ENCODE measurements at places on chromosomes 2 and 18.

- no peak for DNase-seq
Measured at GRCh38 chr2:15313657-15314056, 247.5 kb downstream of the NBAS start.

DNA sequence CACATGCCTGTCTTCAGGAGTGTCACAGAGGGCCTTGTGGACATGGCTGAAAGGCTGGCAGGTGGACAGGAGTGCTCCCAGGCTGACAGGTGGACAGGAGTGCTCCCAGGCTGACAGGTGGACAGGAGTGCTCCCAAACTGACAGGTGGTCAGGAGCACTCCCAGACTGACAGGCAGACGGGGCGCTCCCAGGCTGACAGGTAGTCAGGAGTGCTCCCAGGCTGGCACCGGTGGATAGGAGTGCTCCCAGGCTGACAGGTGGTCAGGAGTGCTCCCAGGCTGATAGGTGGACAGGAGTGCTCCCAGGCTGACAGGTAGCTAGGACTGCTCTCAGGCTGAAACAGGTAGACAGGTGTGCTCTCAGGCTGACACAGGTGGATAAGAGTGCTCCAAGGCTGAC is 16.6 kb downstream of the ANO7 start:
- no peak for DNase-seq

- no peak for DNase-seq
Measured at GRCh38 chr18:26225022-26225693, 1.1 kb upstream of the TAF4B start.

DNA sequence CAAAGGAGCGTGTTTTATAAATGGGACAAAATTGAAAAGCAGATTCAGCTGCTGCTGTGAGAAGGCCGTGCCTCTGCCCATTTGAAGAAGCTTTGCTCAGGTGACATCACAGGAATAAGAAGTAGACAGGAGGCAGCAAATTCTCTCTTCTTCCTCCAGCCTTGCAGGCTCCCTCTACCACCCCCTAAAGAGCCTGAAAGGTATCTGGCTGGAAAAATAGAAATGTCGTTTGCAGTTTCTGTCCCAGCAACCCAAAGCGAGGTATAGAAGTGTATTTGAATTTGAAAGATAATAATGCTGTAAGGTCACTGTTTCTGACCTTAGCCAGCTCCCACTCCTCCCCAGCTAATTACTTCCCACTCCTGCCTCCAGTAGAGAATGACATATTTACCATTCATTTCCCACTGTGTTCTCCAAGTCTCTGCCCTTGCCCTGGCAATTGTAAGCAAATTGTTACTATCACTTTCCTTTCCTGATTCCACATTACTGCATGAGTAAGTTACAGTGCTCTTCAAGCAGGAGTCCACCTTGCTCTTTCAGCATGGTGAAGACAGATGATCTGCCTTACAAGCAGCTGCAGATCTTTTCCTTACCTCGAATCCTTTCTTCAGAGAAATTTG is 56.8 kb upstream of the RASGRP3 start:
- no peak for DNase-seq

- no peak for DNase-seq
Measured at GRCh38 chr2:42971947-42972736, 179.8 kb upstream of the HAAO start.

DNA sequence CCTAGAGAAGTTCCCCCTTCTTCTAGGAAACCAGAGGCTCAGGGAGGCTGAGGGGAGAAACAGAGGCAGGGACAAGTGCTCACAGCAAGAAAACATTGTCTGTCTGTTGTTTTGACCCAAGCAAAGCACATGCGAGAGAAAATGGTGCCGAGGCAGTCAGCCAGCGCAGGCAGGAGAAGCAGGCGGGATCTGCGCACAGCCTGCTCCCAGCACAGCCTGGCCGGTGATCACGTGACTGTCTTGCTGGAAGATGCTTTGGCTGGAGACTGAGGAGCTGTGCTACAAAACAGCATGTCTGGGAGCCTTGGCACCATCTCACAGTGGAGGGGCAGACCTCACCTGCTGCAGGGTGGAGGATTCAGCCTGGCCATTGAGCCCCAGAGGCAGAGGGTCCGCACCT is 93.7 kb upstream of the MYCN start:
- no peak for DNase-seq

- DNase-seq: no peak
Measured at GRCh38 chr2:55047677-55048299, 2.5 kb downstream of the RTN4 start.

GRCh38 chr18:40473221-40474029 is 1481.6 kb upstream of the PIK3C3 start:
- no peak for DNase-seq

- DNase-seq: no peak
Measured at GRCh38 chr18:55048892-55049291, 89.6 kb upstream of the CCDC68 start.

- DNase-seq: no peak
Measured at GRCh38 chr18:3157606-3158005, 62.2 kb downstream of the MYOM1 start.

DNA sequence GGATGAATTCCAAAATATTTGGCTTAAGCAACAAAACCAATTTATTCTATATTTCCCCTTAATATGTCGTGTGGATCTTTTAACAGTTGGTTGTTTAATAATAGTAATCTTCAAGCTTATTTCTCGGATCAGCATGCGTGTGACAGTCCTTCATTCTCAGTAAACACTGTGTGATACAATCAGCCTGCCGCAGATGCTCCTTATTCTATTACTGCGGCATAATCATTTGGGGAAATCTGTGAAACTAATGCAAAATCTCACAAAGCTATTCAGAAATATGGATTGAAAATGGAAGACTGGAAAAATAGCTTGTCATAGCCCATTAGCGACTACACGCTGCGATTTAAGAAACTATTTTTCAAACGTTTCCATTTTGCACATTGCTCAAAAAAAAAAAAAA is 36.9 kb downstream of the LINC00305 start:
- no peak for DNase-seq

- DNase-seq: no peak
Measured at GRCh38 chr2:65443509-65444186, 11.2 kb upstream of the SPRED2 start.

DNA sequence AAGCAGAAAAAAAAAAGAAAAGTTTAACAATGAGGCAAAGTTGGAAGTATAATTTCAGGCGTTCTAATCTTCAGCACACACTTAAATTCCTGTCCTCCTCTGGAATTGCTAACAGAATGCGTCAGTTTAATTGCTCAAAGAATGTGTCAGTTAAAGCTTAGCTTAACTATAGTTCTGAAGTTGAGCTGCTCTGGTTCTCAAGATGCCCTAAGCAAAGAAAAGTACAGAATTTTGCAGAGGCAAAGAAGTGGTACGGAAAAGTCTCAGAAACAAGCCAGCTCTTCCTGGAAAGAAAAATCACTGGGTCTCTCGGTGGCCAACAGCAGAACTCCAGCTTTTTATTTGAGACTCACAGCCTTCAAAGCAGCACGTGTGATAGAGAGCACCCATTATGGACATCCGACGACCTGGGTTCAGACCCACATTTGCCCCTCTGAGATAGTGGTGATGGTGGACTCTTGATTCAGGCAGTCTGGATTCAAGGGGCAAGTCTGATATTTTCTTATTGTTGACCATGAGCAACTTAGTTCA is 22.2 kb upstream of the MYO3B start:
- no peak for DNase-seq

DNA sequence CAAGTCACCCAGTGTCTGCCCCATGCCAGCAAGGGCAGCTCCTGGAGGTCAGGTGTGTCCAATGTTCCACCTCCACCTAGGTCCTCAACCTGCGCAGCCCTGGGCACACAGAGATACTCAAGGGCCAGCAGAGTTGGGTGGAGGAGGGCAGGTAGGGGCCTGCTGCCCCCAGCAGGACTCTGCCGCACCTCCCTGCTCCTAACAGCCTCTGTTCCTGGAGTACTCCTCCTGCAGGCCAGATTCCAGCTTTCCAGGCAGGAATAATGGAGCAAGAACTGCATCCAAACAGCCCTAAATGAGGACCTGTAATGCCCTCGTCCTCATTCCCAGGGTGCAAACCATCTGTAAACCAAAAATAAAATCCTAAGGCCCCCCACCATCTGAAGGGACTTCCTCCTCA is 44.4 kb upstream of the ACAA2 start:
- no peak for DNase-seq

DNA sequence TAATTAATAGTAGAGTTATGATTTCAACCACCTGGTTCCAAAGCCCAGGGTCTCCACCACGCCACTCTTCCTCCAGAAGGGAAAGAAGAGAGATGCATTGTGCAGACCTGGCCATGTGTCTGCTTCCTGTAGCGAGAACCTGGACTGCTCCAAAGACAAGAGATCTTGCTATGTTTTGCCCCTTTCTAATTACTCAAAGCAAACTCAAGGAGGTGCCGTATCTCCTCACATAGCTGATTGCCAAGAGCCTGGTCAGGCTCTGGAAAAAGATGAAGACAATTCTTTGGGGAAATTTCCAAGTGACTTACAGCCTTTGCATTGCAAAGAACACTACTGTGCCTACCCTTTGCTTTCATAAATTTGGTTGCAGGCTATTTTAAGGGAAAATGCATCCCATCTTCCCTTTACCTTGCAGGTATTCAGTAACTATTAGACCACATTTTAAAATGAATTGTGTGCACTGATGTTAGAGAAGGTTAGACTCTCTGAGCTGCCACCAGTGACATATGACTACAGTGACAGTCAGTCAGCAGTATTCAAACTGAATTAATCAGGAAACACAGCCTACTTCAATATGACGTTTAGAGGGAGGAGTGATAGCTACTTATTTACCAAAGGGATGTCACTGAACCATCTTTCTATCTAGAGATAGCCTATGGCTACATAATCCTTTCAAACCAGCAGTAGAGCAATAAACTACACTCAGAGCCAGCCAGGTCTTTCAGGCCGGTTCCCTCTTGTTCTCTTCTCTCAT is 842.1 kb upstream of the FANCL start:
- no peak for DNase-seq

DNA sequence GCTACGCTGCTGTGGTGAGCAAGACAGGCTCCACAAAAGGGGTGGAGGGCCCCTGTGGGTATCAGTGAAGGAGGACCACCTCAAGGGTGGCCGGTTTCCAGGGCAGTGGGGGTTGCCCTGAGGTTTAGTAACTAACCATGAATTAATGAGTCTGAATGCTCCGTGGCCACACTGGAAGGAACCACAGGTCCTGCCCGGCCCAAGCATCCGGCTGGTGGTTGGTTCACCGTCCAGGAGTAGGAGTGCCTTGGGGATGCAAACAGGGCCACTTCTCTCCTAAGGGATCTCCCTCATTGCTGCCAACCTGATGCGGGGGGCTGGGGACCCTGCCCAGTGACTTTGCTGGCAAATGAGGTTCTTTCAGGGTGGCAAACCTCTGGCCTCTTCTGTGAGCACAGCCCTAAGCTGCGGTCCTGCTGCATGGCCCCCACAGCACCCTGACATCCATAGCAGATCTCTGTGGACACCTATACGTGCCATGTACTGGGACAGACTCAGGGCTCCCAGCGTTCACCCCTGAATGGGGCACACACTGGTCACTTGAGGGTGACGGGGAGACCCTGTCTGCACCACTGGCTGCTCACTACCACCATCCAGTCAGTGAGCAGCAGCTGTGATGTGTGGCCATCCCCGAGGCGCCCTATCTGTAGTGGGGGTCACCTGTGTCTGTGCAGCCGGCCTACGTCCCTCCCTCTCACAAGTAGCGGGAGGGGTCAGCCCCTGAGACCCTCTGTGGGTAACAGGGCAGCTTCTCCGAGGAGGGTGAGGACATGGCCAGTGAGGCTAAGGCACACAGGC is 41.6 kb downstream of the HS6ST1 start:
- peak; percentile 51 for DNase-seq

- DNase-seq: no peak
Measured at GRCh38 chr18:46477425-46478011, 179.5 kb downstream of the LOXHD1 start.

- DNase-seq: no peak
Measured at GRCh38 chr2:1793001-1793867, 48.9 kb upstream of the PXDN start.

GRCh38 chr2:208040199-208041171 is 15.2 kb upstream of the PLEKHM3 start:
- DNase-seq: peak; percentile 81

DNA sequence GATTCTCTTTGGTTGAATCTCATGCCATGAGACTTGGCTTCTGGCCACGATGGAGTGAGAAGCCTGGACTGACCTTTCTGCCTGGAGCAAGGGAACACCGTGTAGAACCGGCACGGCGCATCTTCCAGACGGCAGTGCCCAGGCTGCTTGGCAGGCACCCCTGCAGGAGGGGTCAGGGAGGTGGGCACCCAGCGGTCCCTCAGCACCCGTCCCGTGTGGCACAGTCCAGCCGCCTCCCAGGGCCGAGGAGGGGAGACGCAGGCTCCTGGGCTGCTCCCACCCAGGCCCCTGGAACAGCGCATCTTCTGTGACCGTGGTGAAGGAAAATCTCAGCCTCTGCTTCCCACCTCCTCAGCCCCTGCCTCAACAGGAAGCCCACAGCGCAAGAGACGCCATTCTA is 95.7 kb downstream of the CMPK2 start:
- DNase-seq: no peak

DNA sequence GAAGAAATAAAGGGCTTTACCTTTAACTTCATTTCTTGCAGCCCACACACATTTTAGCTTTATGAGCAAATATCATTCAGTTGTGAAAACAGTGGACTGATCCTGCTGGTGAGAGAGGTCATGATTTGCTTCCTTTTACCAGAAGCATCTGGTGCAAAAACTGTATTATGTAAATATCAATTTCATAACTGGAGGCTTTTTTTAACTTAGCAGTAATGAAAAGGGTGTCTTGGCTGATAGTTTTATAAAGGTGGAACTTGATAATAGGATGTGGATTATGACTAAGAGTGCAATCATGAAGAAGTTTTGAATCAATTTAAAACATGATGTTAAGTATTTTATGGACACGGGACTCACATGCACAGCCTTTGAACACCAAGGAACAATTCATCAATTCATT is 304.4 kb downstream of the GULP1 start:
- no peak for DNase-seq

DNA sequence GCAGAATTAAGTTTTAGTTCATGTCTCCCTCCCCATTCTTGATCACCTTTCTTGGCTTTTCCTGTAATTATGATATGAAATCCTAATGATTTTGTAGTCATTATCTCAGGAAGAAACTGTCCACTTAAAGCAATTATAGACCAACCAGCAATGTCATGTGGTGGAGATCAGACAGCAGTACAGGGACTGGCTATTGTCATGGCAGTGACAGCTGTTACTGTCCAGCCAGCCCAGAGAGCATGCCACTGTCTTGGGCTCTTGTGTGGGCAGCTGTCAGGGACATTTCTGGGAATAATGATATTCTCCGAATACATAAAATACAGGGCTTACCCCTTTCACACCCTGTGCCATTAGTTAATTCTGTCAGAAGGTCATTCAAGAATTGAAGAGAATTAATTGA is 355.3 kb upstream of the RAB12 start:
- DNase-seq: no peak

DNA sequence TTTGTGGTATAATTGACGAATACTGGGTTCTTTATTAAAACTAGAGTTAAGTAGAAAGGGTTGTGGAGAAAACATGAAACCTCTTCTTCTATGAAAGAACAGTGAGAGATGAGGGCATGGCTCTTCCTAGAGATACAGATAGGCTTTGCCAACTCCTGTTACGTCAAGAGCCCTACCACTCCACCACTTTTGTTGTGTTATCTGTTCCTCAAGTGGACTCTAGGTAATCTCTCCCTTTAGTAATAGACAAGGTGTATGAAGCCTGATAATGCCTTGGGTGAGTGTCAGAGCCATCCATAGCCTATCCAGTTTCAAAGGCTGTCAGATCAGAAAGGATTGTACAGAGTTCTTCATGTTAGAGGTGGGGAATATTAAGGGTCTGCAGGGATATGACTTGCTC is 176.4 kb downstream of the SETBP1 start:
- DNase-seq: no peak
